Motor neuron (in vitro differentiated cells): ENCODE measurements at places on chromosomes 4 and X. TPM values are rescaled to one million over a fixed set of nuclear protein-coding genes. Genes with fewer than 3 reads are reported as not detected.

DNA sequence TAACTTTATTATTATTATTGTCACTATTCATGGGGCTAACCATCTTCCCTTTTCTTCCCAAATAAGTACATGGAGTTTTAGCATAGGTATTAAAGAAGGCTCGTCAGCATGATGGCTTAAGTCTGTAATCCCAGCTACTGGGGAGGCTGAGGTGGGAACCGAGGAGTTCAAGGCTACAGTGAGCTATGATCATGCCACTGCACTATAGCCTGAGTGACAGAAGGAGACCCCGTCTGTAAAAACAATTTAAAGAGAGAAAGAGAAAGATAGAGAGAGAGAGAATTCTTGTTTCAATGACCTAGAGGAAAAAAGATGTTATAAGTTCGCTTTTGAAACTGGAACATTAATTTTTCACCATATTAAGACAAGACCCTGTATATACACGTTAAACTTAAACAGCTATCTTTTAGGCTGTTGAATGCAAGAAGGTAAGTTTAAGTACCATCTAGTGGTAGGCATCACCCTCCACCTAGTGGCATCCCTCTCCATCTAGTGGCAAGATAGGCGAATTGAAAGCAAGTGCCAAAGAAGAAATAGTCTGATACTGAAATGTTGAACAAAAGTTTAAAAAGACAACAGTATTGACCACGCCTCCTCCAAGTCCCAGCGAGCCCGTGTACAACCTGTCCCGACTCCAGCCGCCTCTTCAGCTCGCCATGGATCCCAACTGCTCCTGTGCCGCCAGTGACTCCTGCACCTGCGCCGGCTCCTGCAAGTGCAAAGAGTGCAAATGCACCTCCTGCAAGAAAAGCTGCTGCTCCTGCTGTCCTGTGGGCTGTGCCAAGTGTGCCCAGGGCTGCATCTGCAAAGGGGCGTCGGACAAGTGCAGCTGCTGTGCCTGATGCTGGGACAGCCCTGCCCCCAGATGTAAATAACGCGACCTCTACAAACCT is 26.0 kb upstream of the YTHDC1 start:
- ATAC-seq, result peak; percentile 60

- ATAC-seq, result no peak
These were observed 907.1 kb downstream of the FAT4 start for GRCh38 chr4:126221717-126222340.

- no peak for ATAC-seq
These were observed 203.0 kb upstream of the KLF8 start for GRCh38 chrX:56029188-56029587.

- no peak for ATAC-seq
These were observed 2.7 kb upstream of the PHKA1 start for GRCh38 chrX:72716766-72717165.

The MAGEC2 gene
- total RNA-seq, result 0.35 TPM in 1 of 2 replicates, not detected in the other

The RHOXF1 gene
- not detected in 2 replicates for total RNA-seq

GRCh38 chr4:26856906-26857277 is 3.7 kb upstream of the STIM2 start:
- no peak for ATAC-seq

The CCNB3 gene
- 0.40 and 1.0 TPM in 2 replicates for total RNA-seq

GRCh38 chr4:39354254-39354552 is 12.0 kb downstream of the RFC1 start:
- no peak for ATAC-seq

The MID1 gene
- total RNA-seq, result 12.2 and 13.1 TPM in 2 replicates

- no peak for ATAC-seq
These were observed 165.1 kb upstream of the PPP3CA start for GRCh38 chr4:101512416-101512815.

The MMAA gene
- 3.0 and 3.2 TPM in 2 replicates for total RNA-seq

The LRRC66 gene
- 0.23 and 0.31 TPM in 2 replicates for total RNA-seq

DNA sequence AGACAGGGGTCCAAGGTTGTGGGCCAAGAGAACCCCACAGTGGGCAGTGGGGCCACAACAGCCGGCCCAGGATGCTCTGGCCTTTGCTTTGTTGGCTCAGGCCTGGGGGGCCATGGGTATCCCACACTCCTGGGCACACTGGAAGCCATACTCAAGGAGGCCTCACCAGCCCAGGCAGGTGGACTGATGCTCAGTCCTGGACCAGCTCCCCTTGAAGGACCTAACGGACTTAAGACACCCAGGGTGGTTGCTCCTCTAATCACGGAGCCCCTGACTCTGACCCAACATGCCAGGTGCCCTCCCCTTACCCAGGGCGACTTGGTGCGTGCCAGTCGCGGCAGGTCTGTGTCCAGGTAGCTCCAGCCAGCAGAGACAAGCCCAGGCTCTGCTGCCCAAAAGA is 50.8 kb downstream of the ZFYVE28 start:
- ATAC-seq, result no peak
